HFF-Myc (cell line): ENCODE measurements at places on chromosomes 6 and 20.

GRCh38 chr6:111715321-111715720 lies 109.6 kb upstream of the TRAF3IP2 start:
- no peak for DNase-seq

DNA sequence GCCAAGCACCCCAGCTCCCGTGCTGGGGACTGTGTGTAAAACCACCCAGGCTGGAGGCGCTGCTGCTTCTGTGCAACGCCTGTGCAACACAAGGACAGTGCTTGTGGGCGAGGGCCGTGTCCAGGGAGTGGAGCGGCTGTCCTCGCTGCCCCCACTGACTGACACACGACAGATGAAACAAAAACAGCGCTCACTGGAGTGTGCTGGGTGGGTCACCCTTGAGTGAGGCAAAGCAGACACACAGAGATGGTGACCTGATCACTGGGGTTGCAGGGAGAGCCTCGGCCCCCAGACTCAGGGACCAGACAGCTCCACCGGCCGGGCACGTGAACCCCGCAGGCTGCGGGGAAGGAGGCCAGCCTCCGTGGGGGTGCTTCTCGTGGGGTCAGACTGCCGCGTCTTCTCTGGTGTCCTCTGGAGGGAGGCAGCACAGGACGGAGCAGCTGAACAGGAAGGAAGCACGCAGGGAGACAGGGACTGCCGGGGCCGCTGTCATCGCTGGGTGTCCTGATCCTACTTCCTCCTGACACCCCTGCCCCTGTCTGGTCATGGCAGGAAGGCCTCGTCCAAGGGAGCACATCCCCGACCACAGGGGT lies 75.9 kb upstream of the CST7 start:
- DNase-seq: no peak

GRCh38 chr20:20051767-20052073 lies 546 bp downstream of the CRNKL1 start:
- DNase-seq: no peak

- DNase-seq: no peak
These were observed at the start of gene SDCBP2 for GRCh38 chr20:1328680-1329330. SDCBP2 (minus strand) TSS chr20:1329139; CDS start chr20:1320416, 8,723 bp downstream.

- no peak for DNase-seq
These were observed 75.4 kb downstream of the TMEM244 start for GRCh38 chr6:129785756-129786135.

- no peak for DNase-seq
These were observed 61.1 kb downstream of the TBC1D7 start for GRCh38 chr6:13267142-13267651.
